CD4-positive, CD25-positive, alpha-beta regulatory T cell (primary cell): ENCODE measurements at places on chromosomes 3 and 15. TPM values are rescaled to one million over a fixed set of nuclear protein-coding genes. Genes with fewer than 3 reads are reported as not detected.

Gene PYGO1
- total RNA-seq, result not detected

Gene ISG20
- total RNA-seq, result 257 TPM

Gene ZNF197
- total RNA-seq, result 6.6 TPM

Gene CSPG5
- total RNA-seq, result not detected

Gene TRH
- not detected for total RNA-seq

Gene CIP2A
- total RNA-seq, result 6.3 TPM

Gene NEO1
- 2.7 TPM for total RNA-seq

Gene GOLGA8S
- total RNA-seq, result not detected

Gene SCAMP5
- 1.3 TPM for total RNA-seq

Gene FOXP1
- total RNA-seq, result 599 TPM

Gene TEX55
- total RNA-seq, result not detected

Gene CNTN4
- total RNA-seq, result not detected

Gene RTP4
- total RNA-seq, result 4.6 TPM

Gene VIPR1
- 31.2 TPM for total RNA-seq

Gene SKOR1
- total RNA-seq, result 2.5 TPM

Gene SLC22A13
- total RNA-seq, result 0.76 TPM

Gene CAMP
- not detected for total RNA-seq

Gene CCDC9B
- 3.7 TPM for total RNA-seq

Gene AADACL2
- not detected for total RNA-seq

Gene CRBN
- total RNA-seq, result 137 TPM

Gene CYP1A1
- not detected for total RNA-seq

Gene VWA5B2
- not detected for total RNA-seq

Gene GHSR
- total RNA-seq, result not detected

Gene C3orf33
- total RNA-seq, result 0.74 TPM

Gene TUSC7
- not detected for total RNA-seq

Gene GOLGA6L10
- 2.3 TPM for total RNA-seq
